ENCODE measurements at places on chromosomes 2 and 18. TPM values are rescaled to one million over a fixed set of nuclear protein-coding genes. Genes with fewer than 3 reads are reported as not detected.

DNA sequence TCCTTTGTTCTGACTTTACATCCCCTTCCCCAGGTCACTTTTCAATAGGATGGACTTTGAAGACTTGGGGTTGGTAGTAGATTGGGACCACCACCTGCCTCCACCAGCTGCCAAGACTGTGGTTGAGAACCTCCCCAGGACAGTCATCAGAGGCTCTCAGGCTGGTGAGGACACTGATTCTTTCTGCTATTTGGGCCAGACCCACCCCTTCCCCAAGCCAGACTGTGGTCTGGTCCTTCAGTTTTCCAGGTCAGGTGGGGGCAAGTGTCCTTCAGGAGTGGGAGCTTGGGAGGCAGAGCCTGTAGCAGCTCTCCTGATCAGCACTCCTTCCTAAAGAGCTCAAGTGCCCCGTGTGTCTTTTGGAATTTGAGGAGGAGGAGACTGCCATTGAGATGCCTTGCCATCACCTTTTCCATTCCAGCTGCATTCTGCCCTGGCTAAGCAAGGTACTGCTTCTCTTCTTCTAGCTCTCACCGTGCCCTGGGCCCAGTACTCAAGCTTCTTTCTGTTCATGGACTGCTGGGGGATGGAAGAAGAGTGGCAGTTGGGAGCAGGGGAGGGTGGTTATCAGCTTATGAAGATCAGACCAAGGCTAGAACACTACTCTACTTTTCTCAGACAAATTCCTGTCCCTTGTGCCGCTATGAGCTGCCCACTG lies 1.1 kb downstream of the RNF181 start:
- peaks cover 40% of the 10 kb centered on the region for H3K4me1 ChIP-seq
- DNase-seq = no peak
- peak overlapping the region; percentile 61 for H3K4me3 ChIP-seq

GRCh38 chr18:6399776-6400175 lies 14.9 kb downstream of the L3MBTL4 start:
- H3K27ac ChIP-seq = no peak overlapping the region
- DNase-seq = no peak
- H3K4me3 ChIP-seq = no peak overlapping the region

Gene MOB1A
- total RNA-seq = 103 TPM

Gene SERPINB3
- not detected for total RNA-seq

DNA sequence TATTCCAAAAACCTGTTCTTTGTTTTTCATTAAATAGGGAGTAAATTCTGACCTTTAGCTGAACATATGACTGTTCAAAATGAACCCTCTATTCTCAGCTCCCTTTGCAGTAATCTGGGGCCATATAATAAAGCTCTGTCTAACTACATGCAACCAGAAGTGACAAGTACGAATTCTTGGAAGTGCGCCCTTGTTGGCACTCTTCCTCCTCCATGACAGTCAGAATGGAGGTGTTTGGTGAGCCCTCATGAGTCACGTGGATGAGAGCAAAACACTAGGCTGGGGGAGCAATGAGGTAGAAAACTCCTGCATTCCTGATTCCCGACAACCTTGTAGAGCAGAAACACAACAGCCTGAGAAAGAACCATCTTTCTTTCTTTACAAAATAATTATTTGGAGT lies 552.9 kb downstream of the FBXO15 start:
- no peaks in the 10 kb centered on the region for H3K27me3 ChIP-seq
- H3K4me1 ChIP-seq = no peaks in the 10 kb centered on the region
- no peaks in the 10 kb centered on the region for H3K36me3 ChIP-seq
- H3K27ac ChIP-seq = no peak overlapping the region

Gene CACNB4
- total RNA-seq = 3.1 TPM

Gene SLC4A3
- 2.6 TPM for total RNA-seq

DNA sequence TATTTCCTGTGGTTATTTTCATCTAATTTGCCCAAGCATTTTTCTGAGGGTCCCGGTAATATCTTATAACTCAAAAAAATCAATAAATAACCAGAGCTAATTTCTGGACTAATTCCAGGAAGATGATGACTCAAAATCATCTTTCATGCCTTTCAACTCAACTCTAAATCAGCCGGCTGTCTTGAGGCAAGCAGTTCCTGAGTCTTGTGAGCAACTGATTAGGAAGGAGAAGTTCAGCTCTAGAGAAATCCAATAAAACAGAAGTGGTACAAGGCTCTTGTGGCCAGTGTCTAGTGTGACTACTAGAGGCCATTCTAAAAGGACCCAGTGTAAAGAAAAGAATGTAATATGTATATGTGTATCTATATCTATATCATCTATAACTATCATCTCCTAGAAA lies 890.4 kb downstream of the TRIB2 start:
- H3K27ac ChIP-seq = no peak overlapping the region
- no peaks in the 10 kb centered on the region for H3K27me3 ChIP-seq
- DNase-seq = no peak

GRCh38 chr2:157572725-157573124 lies 55.9 kb downstream of the ACVR1C start:
- no peaks in the 10 kb centered on the region for H3K36me3 ChIP-seq
- no peaks in the 10 kb centered on the region for H3K4me1 ChIP-seq
- H3K27me3 ChIP-seq = no peaks in the 10 kb centered on the region
- no peak overlapping the region for H3K27ac ChIP-seq

Gene TMEM198
- total RNA-seq = 5.0 TPM

DNA sequence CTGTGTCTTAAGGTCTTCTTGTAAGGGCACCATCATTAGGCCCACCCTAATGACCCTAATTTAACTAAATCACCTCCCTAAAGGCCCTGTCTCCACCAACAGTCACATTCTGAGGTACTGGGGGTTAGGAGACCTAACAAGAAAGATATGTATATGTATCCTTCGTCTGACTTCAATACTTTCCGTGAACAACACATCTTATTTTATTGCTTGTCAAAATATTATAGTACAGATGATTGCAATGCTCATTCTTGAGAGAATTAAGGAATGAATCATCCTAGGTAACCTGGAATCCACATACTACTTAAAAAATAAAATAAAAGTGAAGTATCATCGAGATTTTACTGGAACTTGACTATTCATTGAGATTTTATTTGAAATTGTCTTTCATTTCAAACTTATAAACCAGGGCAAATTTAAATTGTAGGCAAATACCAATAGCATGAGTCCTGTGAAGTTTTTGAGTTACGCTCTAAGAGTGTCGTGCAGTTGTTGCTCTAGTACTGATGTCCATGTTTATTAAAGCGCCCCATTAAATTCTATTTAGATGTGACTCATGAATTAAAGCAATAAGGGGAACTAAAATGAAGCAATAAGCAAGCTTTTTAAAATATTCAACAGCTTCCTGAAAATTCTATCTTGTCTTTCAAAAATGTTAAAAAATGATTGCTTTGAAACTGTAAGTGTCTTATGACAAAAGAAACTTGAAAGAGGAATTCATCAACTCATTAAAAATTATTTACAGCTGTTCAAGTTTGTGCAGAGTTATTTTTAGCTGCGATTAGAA lies 40.0 kb downstream of the CCDC102B start:
- no peak overlapping the region for H3K4me3 ChIP-seq
- DNase-seq = no peak
- no peaks in the 10 kb centered on the region for H3K4me1 ChIP-seq
- no peak overlapping the region for H3K27ac ChIP-seq

- H3K27ac ChIP-seq = no peak overlapping the region
- H3K27me3 ChIP-seq = no peaks in the 10 kb centered on the region
- no peak for DNase-seq
Observed at GRCh38 chr2:98234776-98235175, 111.5 kb upstream of the CNGA3 start.

DNA sequence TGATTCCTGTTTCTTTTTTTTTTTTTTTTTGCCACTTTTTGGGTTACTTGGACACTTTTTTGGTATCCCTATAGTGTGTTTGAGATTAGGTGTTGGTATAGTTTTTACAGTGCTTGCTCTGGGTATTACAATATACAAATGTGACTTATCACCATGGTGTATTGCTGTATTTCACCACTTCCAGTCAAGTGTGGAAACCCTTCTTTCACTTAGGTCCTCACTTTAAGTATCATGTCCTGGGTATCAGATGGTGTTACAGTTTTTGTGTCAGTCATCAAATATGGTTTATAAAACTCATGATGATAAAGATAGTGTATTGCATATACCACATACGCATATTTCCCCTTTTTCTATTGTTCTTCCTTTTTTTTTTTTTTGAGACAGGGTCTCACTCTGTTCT lies 1.8 kb downstream of the ATP9B start:
- H3K4me1 ChIP-seq = peaks cover 8% of the 10 kb centered on the region
- no peak overlapping the region for H3K27ac ChIP-seq
- no peak for DNase-seq
- H3K4me3 ChIP-seq = no peak overlapping the region
- H3K36me3 ChIP-seq = no peaks in the 10 kb centered on the region
- H3K27me3 ChIP-seq = no peaks in the 10 kb centered on the region

- H3K27me3 ChIP-seq = no peaks in the 10 kb centered on the region
- H3K27ac ChIP-seq = no peak overlapping the region
- no peak for DNase-seq
- no peaks in the 10 kb centered on the region for H3K4me1 ChIP-seq
- H3K36me3 ChIP-seq = peaks cover 67% of the 10 kb centered on the region
Observed at GRCh38 chr18:12361770-12362378, 15.2 kb downstream of the AFG3L2 start.

DNA sequence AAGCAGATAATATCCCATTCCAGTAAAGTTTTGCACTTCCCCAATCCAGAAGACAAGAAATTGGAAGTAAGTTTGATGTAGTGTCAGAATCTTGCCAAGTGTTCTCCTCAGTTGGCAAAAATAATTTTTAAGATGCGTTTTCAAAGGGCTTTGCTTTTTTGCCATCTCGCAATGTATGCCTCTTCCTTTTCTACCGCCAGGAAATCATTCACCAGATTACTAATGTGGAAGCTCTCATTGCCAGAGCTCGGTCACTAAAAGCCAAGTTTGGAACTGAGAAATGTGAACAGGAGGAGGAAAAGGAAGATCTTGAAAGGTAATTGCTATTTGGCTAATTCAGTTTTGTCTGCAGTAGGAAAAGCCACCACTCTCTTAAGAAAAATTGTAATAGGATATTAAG lies 110.7 kb downstream of the RAB3GAP1 start:
- DNase-seq = no peak
- H3K27ac ChIP-seq = no peak overlapping the region
- no peaks in the 10 kb centered on the region for H3K4me1 ChIP-seq
- H3K27me3 ChIP-seq = no peaks in the 10 kb centered on the region
- peaks cover 6% of the 10 kb centered on the region for H3K36me3 ChIP-seq

DNA sequence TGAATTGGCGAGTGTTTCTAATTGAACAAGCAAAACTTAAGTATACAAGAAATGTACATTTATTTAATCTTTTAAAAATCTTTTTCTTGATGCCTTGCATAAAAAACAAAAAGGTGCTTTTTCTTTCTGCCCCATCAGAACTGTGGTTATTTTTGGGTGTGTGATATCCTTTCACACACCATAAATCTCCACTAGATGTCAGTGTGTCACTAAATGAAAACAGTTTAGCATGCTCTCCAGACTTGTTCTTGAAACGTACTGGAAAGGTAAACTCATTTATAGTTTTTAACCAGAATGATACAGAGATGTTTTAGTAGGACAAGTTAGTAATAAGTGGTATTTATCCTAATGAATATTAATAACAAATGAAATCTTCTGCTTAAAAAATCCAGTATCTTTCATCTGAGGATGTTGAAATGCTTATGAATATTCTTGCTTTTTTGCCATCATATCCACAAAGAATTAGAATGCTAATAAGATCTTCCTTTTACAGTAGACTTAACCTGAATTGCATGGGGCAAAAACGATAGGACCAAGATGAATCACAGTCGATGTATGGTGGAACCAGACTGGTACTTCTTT lies 96.8 kb downstream of the UBE2E3 start:
- H3K27ac ChIP-seq = no peak overlapping the region
- H3K4me3 ChIP-seq = no peak overlapping the region
- DNase-seq = no peak
- H3K27me3 ChIP-seq = no peaks in the 10 kb centered on the region
- H3K4me1 ChIP-seq = no peaks in the 10 kb centered on the region
- no peaks in the 10 kb centered on the region for H3K36me3 ChIP-seq

DNA sequence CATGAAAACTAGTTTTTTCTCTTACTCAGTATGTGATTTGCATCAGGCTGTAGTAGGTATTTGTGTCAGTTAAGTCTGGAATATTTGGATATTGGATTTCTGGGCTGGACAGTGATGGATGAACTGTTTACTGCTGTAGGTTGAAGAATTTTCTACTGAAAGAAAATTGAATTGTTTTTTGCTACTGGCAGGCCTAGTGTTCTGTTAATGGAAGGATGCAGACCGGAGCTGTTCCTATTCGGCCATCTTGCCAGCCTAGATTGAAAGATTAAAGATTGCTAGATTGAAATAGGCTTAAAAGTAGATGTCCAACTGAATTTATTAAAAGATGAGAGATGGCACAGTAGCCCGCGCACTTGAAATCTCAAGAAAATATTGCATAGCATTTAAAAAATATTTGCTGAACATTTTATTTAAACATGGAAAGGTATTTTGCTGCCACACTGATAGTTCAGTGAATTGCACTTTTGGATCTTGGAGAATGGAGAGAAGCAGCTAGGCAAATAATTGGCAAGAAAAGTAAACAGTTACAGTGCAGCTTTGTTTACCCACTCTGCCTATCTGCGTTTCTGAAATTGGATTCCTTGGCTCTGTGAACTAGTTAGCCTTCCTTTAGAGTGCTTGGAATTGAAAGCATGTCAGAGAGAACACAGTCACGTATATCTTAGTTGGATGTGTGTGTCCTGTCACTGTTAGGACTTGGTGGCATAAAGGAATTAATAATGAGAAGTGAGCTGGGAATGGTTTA lies 54.1 kb downstream of the EPB41L5 start:
- H3K36me3 ChIP-seq = no peaks in the 10 kb centered on the region
- DNase-seq = no peak
- peaks cover 6% of the 10 kb centered on the region for H3K4me1 ChIP-seq
- H3K4me3 ChIP-seq = no peak overlapping the region
- no peaks in the 10 kb centered on the region for H3K27me3 ChIP-seq

Gene GRP
- not detected for total RNA-seq

- no peaks in the 10 kb centered on the region for H3K36me3 ChIP-seq
- no peak overlapping the region for H3K4me3 ChIP-seq
Observed at GRCh38 chr2:145807554-145807953, 1287.6 kb upstream of the ZEB2 start.

- no peak for DNase-seq
- H3K4me3 ChIP-seq = no peak overlapping the region
- no peaks in the 10 kb centered on the region for H3K27me3 ChIP-seq
Observed at GRCh38 chr2:172643142-172643541, 87.3 kb downstream of the PDK1 start.
